ENCODE measurements at places on chromosomes 3 and 15.
A peak's percentile ranks its signal among the peaks of the same experiment; 100 is the strongest.

- DNase-seq: no peak
Measured at GRCh38 chr15:50881121-50882048, 27.1 kb upstream of the AP4E1 start.

DNA sequence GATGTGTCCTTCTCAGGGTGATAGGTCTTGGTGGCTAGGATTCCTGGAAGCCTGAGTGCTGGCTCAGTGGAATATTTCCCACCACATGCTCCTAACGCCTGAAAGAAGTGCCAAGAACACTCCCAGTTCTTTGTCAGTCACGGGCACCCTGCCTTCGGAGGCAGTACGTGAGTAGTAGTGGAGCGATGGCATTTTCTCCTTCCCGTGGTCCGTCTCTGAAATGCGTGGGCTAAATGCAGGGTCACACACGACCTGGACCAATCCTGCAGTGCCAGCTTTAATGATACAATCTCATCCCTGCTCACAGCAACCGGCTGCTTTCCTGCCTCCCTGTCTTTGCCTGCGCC lies 14.5 kb downstream of the H1-8 start:
- DNase-seq: peak; percentile 27

- peak; percentile 75 for DNase-seq
Measured at GRCh38 chr15:98518823-98519561, 129.3 kb upstream of the IGF1R start.

GRCh38 chr3:88742106-88742505 lies 365.3 kb upstream of the EPHA3 start:
- peak; percentile 2 for DNase-seq

DNA sequence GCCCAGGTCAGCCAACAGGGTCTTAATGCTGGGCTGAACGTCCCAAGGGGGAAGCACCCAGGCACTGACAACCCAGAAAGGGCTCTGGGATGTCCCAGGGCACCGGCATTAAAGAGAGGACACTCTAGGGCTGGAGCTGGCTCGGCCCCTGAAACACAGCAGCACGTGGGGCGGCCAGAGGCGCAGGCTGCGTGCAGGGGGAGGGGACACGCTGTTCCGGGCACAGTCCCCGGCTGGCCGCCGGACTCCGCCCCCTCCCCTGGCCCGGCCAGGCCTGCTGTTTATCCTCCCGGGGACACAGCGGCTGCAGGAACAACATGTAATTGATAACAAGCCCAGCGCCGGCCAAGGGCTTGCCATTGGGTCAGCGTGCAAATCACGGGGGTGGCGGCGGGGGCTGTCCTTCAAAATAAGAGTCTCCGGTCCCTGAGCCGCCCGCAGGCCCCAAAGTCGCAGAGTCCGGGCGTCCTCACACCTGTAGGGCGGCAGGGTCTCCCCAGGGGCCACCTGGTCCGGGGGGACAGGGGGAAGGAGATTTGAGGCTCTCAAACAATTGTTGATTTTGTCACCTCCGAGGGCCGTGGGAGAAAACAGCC lies 1.3 kb downstream of the KLF15 start:
- DNase-seq: peak; percentile 40

DNA sequence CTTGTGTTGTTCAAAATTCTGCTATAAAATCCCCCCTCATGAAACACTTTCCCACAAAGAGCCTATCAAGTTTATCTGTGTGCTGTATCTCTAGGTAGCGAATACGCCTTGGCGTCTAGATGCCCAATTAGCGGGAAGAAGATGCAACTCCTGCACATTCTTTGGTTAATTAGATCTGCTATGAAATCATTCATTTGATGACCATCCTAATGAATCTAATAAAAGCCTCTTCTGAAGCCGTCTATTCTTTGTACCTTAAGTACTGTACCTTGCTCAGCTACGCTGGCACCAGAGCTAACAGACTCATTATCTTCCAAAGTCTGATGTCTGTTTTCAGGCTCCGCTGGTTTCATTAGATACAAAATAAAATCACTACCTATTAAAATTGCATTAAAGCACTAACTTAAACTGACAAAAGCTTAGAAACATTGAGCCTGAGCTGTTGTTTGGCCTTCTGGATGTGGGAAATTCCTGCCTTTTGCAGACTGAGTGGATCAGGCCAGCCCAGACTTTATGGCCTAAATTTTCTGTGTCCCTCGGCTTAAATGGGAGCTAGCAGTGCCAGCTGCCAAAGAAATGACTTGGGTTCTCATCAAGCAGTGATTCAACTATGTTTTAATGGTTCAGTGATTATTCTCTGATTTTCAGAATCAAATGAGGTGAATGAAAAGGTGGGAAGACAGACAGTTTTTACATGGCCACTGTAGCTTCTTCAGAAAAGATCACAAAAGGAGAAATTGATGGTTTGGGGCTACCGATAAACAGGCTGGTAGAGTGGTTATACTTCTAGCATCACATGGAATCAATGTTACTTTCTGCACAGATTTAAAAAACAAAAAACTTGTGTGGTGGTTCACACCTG lies 28.4 kb upstream of the CHST2 start:
- DNase-seq: no peak

DNA sequence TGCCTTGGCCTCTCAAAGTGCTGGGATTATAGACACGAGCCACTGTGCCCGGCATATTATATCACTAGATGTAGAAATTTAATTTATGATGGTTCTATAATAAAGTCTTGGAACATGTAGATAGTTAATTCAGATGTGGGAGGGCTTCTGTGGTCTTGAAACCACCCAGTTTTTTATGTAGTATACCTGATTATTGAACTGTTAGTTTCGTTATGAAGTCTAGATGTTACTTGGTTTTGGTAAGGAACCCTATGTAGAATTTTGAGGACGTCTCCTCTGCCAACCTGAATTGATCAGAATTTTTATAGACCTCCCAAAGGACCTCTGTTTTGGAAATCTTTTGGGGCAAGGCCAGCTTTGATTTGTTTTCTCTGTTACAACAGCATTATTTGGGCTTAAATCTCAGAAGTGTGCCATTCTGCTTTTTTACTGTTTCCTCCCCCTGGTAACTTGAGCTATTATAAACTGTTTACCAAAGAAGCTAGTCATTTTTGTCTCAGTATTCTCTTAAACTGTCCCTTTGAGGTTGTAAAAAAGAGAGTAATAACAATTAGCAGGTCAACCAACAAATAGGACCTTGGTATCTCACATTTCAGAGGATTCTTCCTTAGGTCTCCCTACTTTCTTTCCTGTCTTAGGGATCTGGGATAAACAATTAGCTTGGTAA lies 20.8 kb downstream of the AKAP13 start:
- DNase-seq: no peak

GRCh38 chr3:40104441-40104840 lies 205.1 kb upstream of the EIF1B start:
- DNase-seq: no peak

GRCh38 chr3:38030126-38031021 lies 932 bp upstream of the PLCD1 start:
- no peak for DNase-seq

- peak; percentile 64 for DNase-seq
Measured at GRCh38 chr3:20340324-20340928, 154.4 kb upstream of the SGO1 start.

DNA sequence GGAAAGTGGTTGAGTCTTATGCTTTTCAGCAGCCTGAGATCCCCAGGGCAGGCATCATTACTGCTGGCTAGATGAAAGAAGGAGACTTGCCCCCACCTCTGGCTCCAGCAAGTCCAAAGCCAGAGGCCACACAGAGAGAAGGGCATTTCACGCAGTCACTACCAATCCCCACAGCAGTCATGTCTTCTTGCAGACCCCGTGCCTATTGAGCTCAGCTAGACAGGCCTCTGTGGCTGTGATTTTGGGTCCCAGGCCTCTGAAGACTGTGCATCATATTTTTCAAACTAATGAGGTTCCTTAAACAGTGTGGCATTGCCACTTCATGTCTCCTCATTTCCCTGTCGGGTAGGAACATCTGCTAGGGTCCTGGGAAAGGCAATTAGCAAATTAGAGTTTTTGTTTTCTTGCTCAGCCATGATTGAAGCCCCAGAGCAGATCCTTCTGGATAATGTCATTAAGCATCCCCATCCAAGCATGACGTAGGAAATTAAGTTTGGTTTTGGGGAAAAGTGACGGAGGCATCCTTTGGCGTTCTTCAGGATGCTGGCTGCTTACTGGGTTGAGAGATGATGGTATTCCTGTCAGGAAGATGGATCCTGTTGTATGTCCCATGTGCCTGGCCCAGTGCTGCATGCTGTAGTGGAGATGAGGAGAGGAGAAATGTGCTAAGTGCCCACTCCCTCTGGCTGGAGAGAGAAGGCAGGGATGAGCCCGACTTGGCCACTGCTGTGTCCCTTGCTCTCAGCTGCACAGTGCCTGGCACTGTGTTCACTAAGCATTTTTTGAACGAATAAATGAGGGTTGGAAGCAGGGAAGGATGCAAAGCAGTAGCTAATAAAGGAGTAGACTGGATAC lies 7.0 kb downstream of the SPSB4 start:
- DNase-seq: no peak

DNA sequence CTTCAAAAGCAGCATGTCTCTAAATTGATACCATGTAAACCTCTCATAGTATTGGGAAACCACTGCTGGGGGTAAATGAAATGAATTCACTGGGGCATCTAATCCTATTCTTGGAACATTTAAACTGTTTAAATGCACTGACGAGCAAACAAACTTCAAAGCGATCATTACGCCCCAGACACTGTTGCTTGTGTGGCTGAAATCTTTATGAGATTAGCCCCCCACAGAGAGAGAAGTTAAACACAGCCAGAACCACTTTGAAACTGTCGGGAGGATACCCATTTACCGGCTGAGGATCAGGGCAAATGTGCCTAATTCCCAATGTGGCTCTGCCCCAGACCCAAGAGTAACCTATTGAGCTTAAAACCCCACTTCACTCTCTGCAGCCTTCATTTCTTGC lies 308.4 kb upstream of the CDIN1 start:
- DNase-seq: no peak

DNA sequence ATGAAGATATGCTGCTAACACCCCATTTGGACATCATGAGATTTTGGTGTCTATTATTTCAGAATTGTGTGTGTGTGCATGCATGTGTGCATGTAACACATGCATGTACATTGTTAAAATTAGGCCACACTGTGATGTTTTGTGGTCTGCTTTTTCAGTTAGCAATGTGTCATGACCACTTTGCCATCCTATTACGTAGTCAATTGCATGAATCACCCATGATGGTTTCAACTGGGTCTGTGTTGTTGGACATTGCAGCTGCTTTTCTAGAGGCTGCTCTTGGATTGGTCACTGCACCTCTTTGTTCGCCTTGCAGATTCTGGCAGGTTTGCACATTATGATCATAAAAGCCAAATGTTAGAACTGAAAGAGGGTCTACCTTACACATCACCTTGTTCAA lies 101.0 kb upstream of the THBS1 start:
- DNase-seq: peak; percentile 31

GRCh38 chr3:44926921-44927320 lies 49.1 kb downstream of the ZDHHC3 start:
- no peak for DNase-seq

- DNase-seq: no peak
Measured at GRCh38 chr15:27545494-27546255, 553.4 kb downstream of the OCA2 start.

DNA sequence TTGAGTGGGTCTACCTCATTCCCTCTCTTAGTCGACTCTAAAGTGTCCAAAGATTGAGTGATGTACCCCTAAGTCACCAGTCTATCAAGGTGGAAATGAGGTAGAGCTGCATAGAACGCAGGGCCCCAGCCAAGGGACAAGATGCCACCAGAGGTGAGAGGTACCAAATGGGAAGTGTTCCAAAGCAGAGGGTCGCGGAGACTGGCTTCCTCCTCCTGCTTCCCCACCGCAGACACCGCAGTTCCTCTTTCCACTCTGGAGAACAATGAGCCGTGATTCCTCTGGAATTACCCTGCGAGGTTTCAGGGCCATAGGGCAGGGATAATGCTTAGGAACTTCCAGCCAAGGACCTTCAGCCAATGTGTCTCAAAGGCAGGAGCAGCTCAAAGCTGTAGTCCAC lies 55.8 kb downstream of the DAPK2 start:
- DNase-seq: no peak

- DNase-seq: peak; percentile 81
Measured at GRCh38 chr3:30578479-30578878, 27.9 kb upstream of the TGFBR2 start.

GRCh38 chr3:13016083-13016720 lies 57.0 kb downstream of the IQSEC1 start:
- no peak for DNase-seq

DNA sequence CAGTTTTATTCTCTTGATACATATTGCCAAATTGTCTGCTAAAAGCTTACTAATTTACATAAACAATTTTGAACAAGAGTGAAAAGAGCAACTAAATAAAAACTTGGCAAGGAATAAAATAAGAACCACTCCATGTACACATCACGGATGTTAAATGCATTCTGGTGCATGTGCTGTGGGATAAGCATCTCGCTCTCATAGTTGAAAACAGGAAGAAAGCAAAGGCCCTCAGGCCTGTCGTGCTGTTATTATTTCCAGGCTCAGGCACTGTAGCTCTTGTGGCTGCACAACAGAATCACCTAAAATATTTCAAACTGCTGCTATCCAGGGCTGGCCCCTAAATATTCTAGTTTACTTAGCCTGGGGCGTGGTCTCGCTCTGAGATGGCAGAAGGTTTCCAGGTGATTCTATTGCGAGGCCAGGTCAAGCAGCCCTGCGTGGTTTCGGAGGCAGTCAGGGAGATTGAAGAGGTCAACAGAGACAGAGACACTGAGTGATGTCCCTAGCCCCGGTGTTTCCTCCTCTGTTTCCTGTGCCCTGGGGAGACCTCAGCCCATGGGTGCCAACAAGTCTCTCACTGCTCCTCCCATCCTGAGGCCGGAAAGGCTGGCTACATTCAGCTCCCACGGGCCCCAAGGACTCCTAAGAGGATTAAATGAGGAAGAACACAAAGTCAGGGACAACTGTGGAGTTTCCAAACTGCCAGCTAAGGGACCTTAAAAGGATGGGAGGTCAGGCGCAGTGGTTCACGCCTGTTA lies 18.2 kb upstream of the PDIA5 start:
- DNase-seq: no peak

DNA sequence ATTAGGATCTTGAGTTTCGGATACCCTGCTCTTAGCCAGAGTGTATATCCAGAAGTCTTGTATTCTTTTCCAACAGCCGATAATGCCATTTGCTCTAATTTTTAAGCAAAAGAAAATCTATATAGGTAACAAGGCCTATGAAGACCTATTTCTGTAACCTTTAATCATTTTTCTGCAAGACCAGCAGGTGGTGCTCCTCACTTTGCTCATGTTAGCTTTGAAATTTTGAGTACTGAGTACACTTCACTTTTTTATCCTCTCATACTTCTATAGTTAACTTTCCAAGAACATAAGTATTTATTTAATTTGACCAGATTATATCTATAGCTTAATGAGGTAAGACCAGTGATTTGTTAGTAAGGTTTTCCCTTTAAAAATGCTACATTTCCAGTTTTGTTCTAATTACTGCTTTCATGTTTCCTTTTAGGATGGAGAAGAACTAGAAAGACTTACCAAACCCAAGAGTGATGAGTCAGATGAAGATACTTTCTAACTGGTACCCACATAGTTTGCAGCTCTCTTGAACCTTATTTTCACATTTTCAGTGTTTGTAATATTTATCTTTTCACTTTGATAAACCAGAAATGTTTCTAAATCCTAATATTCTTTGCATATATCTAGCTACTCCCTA lies 20.5 kb downstream of the SLC35A5 start:
- DNase-seq: peak; percentile 60

- DNase-seq: no peak
Measured at GRCh38 chr15:90067953-90068606, 34.2 kb downstream of the IDH2 start.
